Suppressor macrophage treated with lipopolysaccharide for 1 hour (primary cell): ENCODE measurements at places on chromosomes 6 and 20.
A peak's percentile ranks its signal among the peaks of the same experiment; 100 is the strongest.

DNA sequence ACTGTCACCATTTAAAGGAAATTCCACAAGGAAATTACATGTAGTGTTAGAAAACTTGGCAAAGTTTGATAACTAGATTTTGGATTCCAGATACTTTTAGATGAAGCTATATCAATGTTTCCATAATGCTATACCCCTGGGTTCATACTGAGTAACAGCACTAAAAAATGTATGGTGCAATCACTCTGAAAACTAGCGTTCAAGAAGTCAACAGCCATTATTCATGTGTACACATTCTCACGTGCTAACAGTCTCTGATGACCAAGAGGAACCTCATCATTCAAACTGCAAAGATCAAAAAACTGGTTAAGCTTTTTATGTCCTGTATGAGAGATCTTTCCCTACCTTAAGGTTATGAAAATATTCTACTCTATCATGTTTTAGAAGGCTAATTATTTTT, 197.6 kb downstream of the GMDS start:
- DNase-seq = no peak

- peak; percentile 81 for DNase-seq
These were observed 10.4 kb upstream of the CALHM5 start for GRCh38 chr6:116500969-116501433.

DNA sequence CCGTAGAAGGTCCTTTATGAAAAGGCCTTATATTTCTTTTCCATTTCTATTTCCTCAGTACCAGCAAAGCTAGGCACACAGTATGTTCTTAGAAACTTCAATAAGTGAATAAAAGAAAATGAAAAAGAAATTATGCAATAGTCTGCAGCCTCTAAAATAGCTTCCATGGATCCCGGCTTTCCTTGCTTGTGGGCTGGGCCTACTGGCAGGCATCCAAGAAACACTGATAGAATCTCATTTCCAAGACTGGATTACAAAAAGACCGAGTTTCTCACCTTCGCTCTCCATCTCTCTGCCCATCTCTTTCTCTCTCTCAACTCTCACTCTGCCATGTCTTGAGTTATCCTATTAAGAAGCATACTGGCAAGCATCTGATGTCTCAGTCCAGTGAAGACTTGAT, 187.5 kb upstream of the FKBP1C start:
- DNase-seq = no peak

DNA sequence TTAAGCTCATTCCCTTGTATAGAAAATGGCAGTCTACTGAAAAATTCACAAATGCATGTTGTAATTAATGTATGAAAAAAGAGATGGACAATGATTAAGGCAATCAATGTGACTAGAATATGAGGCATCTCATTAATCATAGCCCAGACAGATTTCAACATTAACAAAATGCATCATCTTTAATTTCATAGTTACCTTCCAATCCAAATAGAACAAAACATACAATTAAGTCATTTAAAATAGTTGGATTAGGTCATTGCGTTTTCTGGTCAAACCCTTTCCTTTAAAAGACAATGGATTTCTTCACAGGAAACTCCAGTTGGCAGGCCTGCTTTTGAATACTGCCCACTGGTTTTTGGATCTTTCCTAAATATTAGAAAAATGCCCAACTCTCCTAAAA, 203.9 kb downstream of the HAO1 start:
- DNase-seq = no peak

DNA sequence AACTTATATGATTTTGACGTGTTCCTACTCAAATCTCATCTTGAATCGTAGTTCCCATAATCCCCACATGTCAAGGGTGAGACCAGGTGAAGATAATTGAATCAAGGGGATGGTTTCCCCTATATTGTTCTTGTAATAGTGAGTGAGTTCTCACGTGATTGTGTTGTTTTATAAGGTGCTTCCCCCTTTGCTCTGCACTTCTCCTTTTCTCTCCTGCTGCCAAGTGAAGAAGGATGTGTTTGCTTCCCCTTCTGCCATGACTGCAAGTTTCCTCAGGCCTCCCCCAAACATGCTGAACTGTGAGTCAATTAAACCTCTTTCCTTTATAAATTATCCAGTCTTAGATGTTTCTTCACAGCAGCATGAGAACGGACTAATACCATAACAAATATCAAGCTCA, 83.2 kb downstream of the MANEA start:
- DNase-seq = peak; percentile 51

DNA sequence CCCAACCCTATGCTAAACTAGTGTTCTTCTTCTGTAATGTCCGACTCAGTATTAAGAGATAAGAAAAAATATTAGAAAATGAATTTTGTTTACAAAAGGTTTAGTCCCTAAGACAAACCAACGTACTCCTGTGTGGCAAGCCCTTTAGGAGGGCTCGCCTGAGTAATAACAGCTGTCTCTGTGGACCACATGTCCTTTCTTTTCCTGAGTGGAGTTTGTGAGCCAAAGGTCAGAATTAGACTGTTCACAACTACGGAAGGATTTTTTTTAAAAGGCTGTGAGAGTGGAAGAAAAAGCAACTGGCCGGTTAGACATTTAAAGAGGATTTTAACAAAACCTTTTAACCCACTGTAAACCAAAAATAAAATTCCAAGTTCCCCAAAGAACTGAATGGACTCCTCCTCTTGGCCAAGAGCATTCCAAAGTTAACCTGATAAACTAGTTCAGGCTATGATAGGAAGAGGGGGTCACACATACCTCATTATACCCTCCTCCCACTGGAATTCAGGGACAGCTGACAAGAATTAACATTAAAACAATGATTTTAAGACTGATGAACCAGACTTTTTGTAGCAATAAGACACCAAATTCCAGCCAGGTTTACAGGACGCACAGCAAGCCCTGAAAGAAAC, 43.5 kb downstream of the FAM184A start:
- DNase-seq = no peak

DNA sequence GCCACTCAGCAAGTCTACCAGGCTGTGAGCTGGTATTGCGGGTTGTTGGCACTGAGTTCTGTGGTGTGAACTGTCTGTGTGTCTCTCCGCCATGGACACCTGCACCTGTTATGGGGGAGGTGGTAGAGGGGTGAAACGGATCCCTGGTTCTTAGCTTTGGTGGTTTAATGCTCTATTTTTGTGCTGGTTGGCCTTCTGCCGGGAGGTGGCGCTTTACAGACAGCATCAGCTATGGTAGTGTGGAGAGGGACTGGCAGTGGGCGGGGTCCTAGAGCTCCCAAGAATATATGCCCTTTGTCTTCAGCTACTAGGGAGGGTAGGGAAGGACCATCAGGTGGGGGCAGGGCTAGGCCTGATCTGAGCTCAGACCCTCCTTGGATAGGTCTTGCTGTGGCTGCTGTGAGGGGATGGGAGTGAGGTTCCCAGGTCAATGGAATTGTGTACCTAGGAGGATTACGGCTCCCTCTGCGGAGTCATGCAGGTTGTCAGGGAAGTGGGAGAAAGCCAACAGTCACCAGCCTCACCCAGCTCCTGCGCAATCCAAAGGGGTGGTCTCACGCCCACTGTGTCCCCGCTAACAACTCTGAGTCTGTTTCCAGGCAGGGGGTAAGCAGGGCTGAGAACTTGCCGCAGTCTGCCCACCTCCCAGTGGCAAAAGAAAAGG, 154.3 kb downstream of the CCDC170 start:
- DNase-seq = no peak

DNA sequence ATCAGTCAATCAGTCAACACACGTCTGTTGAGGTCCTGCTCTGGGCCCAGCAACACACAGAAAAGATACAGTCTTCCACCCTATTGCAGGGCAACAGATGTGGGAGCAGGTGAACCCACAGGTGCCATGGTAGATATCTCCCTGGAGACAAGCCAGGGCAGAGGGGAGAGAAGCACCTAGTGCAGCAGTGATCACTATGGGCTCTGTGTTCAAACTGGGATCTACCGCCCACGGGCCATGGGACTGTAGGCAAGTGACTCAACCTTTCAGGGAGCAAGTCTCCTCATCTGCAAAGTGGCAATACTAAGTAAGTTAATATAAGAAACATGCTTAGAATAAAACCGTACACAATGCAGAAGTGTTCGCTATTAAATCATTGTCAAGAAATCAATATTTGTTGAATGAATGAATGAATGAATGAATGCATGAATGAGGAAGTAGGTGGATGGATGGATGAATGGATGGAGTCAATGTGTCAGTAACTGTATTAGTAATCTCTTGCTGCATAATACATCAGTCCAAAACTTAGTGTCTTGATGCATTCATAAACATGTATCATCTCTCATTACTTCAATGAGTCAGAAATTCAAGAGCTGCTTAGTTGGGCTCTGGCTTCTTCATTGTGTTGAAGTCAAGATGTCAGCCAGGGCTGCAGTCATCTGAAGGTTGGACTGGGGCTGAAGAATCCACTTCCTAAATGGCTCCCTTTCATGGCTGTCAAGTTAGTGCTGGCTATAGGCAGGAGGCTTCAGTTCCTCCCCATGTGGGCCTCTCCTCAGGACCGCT, 31.9 kb upstream of the NFATC2 start:
- peak; percentile 36 for DNase-seq

DNA sequence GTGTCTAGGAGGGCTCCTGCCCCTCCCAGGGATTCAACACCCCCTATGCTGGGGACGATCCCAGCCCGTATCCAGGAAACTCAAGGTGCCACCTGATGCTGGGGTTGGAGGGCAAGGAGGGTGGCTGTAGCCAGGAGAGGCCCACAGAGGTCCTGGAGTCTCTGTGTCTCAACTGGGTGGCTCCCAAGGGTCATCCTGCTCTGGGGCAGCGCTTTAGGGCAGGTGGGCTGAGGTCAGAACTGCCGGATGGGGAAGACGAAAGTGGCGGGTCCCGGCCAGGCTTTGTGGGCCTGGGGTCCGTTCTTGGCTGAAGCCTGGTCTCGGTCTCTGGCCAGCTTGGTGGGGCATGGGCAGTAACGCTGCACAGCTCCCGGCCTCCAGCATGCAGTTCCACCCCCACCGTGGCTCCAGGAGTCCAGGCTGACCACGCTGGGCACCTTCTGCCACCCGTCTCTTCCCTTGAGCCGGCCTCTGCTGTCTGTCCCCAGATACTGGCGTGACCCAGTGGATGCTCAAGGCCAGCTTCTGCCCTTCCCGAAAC, 2.8 kb upstream of the COL20A1 start:
- no peak for DNase-seq

DNA sequence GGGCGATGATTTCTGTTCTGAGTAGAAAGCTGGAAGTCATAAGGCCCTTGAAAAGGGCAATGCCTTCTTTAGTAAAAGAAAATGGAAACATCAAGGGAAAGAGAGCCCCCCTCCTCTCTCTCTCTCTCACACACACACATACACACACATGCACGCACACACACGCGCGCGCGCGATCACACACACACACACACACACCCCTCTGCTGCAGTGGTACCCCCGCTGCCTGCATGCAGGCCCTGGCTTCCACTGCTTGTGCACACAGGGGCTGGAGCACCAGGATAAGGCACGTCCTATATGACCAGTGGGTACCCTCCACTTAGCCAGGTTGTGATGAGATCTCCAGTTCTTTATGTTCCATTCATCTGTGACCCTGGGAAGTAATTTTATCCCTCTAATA, 300.9 kb downstream of the SLC35F1 start:
- no peak for DNase-seq

GRCh38 chr6:135419162-135419561, 78.4 kb downstream of the AHI1 start:
- DNase-seq = no peak

DNA sequence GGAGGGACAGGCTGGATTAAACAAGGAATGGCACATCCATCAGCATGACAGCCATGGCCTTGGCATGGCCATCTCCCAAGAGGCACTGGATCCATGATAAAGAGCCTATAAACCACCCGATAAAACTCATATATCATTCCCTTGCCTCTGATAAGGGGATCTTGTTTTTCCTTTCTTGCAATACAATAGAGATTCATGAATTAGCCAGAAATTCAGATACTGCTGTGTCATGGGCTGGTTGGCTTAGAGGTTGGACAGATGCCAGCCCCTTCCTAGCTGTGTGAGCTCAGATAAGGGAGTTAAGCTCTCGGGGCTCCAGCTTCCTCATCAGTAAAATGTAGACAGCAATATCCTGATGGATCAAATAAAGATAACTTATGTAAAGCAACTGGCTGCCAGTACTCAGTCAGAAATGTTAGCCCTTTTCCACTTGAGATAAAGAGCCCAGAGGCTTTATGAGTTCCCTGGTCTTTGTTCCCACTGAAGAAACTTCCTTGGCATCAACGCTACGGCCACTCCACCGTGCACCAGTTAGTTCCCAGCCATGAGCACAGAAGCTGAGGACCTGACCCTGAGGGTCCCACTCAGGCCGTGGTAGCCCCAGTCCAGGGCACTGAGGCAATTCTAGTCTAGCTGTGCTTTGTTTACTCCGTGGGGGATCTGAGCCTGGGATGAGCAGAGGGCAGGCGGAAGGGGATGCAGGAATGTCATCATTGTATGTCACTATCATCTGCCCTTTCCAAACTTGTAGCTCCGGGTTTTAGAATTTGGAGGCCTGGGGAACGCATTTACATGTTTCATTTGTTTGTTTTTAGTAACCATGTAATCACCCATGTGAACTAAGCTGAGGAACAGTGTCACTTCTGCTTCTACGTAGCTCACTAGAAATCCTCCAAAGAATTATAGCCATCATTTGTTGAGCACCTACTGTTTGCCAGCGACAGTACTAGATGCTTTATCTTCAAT, 67.2 kb upstream of the TBC1D7 start:
- DNase-seq = peak; percentile 67

DNA sequence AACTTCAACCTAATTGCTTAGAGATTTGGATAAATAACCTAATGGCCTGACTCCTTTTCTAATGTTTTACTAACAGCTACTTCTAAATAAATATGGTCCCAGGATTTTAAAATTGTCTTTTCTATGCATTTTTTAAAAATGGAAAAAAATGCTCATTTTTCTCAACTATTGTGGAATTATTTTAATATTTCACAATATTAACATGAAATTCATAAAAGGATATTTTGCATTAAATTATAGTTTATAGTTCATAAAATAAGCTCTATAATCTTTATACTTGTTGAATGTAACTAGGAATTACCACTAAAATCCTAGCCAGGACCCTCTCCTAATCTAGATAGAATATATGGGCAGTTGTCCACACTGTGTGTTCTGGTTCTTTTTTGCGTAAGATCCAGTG, 37.3 kb downstream of the TBPL1 start:
- no peak for DNase-seq

- DNase-seq = no peak
These were observed 30.8 kb upstream of the FILIP1 start for GRCh38 chr6:75524322-75524972.

GRCh38 chr6:71457929-71458328, 169.3 kb downstream of the OGFRL1 start:
- DNase-seq = no peak

DNA sequence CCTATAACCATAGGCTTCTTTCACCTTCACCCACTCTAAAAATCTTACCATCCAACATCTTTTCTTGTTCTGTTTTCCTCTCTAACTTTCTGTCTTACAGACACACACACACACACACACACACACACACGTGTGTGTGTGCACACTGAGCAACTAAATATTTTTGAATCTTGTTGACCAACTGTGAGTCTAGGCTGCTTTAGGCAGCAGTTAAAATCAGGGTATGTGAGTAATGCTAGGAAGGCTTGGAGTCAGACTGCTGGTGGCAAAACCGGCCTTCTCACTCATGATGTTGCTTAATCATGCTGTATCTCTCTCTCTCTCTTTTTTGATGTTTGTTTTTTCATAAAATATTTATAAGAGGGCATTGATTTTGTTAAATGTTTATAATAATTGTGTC, 103.1 kb upstream of the TBX18 start:
- no peak for DNase-seq

GRCh38 chr20:15740046-15740775, 833.0 kb downstream of the KIF16B start:
- no peak for DNase-seq
